ENCODE measurements at places on chromosomes 11 and 22. TPM values are rescaled to one million over a fixed set of nuclear protein-coding genes. Genes with fewer than 3 reads are reported as not detected.
A peak's percentile ranks its signal among the peaks of the same experiment; 100 is the strongest.

DNA sequence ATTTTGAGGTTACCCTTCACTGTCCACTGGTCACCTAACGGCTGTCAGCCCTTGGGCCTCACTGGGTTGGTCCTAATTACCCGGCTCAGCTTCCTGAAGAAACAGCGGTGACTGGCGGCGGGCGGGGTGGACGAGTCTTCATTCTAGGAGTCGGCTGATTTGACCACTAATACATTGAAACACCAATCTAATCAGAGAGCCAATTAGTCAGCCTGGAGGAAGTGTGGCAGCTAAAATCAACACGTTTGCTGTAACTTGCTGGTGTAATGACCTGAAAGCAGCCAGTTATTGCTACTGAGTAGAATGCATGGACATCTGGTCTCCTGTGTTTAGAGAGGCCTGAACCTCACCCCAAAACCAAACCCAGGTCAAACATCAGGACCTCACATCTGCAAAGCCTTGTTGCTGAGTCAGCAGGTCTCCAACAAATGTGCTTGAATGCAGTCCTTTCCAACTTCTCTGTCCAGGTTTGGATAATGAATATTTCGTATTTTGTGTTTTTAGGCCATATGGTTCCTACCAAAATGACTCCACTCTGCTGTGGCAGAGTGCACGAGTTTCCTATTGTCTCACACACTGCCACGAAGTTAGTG lies 496.4 kb downstream of the BRD1 start:
- H3K36me3 ChIP-seq: no peaks in the 10 kb centered on the region
- no peak overlapping the region for H3K27ac ChIP-seq
- H3K4me3 ChIP-seq: no peak overlapping the region

DNA sequence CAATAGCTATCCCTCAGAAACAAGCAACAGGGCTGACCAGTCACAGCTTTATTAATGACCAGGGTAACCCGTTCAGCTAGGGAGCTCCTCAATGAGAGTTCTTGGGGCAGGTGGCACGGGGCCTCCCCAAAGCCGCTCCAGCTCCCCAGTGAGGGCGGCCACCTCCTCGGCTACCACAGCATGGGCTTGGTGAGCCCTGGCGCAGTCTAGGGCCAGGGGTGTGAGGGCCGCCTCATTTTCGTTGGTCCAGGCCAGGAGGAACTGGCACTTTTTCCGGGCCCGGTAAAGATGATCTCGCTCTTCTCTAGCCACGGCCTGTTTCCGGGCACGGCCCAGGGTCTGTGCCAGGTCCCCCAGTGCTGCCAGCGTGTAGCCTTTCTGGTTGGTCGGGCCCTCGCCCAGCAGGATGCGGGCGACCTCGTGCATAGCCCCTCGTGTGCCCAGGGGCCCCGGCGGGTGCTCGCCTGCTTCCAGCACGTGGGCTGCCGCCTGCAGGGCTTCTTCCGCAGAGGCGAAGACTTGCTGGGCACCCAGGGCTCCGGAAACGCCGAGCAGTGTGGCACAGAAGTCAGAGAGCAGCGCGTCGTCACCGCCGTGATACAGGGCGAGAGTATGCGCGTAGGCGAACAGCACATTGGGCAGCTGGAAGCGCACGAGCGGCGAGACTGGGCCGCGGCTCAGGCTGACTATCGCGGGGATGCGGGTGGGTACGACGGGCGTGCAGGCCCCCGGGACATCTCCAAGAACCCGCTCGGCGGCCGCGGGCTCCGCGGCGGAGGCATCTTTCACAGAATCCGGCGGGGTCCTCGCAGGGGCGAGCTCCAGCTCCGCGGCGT lies 913 bp downstream of the ZNHIT2 start:
- peak overlapping the region; percentile 82 for H3K27ac ChIP-seq
- peak; percentile 73 for DNase-seq
- no peaks in the 10 kb centered on the region for H3K27me3 ChIP-seq
- H3K4me1 ChIP-seq: peaks cover 38% of the 10 kb centered on the region
- H3K36me3 ChIP-seq: peaks cover 15% of the 10 kb centered on the region

GRCh38 chr22:44700456-44700855 lies 1.5 kb upstream of the PRR5 start:
- H3K27me3 ChIP-seq: no peaks in the 10 kb centered on the region
- no peak for DNase-seq
- no peak overlapping the region for H3K4me3 ChIP-seq

- H3K4me1 ChIP-seq: no peaks in the 10 kb centered on the region
- H3K4me3 ChIP-seq: no peak overlapping the region
- no peak overlapping the region for H3K27ac ChIP-seq
- no peaks in the 10 kb centered on the region for H3K27me3 ChIP-seq
- no peaks in the 10 kb centered on the region for H3K36me3 ChIP-seq
- DNase-seq: no peak
Measured at GRCh38 chr22:26234296-26234695, 65.0 kb downstream of the SEZ6L start.

The EML3 gene
- total RNA-seq: 25.5 TPM

DNA sequence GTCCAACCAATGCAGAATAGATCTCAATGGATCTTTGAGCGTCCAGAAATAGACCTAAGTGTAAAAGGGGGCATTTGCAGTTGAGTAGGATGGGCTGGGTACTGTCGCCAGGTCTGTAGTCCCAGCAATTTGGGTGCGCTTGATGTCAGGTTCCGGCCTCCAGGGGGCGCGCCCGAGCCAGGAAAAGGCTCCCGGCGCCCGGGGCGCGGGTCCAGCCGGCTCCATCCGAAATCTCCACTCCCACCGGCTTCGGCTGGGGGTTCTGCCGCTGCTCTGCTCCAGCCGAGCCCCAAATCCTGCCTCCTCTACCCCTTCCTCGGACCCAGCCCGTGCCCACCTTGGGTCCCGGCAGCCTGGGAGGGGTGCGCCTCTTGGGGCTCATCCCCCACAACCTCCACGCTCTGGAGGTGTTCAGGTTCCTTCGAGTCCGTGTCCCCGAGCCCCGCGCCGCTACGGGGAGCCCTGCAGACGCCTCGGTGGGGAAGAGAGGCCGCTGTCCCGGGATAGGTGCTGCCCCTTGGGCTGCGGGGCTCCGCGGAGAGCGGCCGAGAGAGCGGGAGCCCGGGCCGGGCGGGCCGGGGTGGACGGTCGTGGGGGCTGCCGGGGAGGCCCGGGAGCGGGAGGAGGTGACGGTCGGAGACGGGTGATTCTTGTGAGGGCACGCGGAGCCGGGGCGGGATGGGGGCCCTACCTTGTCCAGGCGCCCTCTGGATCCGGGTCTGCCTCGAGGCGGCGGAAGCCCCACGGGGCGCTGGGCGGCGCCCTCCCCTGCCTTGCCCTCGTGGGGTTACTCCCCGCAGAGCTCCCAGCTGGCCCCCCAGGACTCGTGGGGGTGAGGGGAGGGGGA lies 13.0 kb upstream of the CYB5R3 start:
- H3K27ac ChIP-seq: no peak overlapping the region
- peak overlapping the region; percentile 62 for H3K4me3 ChIP-seq
- no peaks in the 10 kb centered on the region for H3K36me3 ChIP-seq
- H3K27me3 ChIP-seq: no peaks in the 10 kb centered on the region
- H3K4me1 ChIP-seq: no peaks in the 10 kb centered on the region

DNA sequence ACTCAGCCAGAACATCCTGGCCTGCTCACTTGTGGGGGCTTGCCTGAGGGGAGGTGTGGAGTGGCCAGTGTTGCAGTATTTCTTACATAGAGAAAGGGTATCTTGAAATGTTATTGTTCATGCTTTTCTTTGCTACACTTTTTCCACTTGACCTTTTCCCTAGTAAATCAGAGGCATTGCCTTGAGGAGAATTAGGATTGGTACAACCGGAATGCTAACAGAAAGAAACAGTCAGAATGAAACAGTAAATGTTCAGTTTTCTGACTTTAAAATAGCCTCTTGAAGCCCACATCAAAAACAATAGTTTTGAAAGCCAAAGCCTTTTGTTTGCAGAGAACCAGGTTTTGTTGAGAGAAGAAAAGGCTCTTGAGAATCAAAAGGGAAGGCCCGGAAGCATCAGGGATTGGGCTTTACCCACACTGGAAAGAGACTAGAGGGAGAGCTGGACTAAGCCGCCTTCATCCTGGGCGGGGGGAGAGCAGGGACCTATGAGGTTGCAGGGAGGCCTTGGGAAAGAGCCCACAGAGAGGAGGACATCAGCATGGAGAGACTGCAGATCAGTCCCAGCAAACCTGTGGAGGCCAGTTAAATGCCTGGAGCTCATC lies 12.4 kb downstream of the ADM start:
- no peak overlapping the region for H3K4me3 ChIP-seq
- no peak for DNase-seq
- no peaks in the 10 kb centered on the region for H3K36me3 ChIP-seq
- no peaks in the 10 kb centered on the region for H3K4me1 ChIP-seq

DNA sequence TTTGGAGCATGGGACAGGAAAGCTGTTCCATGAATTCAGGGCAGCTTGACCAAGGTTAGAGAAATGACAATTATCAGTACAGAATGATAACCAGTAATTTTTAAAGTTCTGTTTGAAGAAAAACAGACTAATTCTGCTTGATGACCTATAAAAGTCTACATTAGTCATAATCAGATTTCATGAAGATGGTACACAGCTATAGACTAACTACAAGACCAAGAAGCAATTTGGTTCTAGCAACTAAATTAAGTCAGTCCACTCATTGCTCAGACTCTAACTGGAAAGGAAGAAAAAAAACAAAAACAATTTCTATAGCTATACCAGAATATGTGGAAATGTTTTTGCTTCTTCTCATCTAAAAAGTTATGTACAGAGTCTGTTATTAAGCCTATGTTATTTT lies 24.9 kb downstream of the MRTFA start:
- no peaks in the 10 kb centered on the region for H3K36me3 ChIP-seq
- H3K27ac ChIP-seq: no peak overlapping the region
- DNase-seq: no peak
- H3K27me3 ChIP-seq: no peaks in the 10 kb centered on the region
- H3K4me3 ChIP-seq: no peak overlapping the region

The KCNE3 gene
- 0.31 TPM for total RNA-seq

GRCh38 chr11:43360361-43361032 lies 1.8 kb downstream of the TTC17 start:
- H3K4me1 ChIP-seq: peaks cover 14% of the 10 kb centered on the region
- DNase-seq: peak; percentile 5
- H3K27me3 ChIP-seq: no peaks in the 10 kb centered on the region
- H3K36me3 ChIP-seq: no peaks in the 10 kb centered on the region

DNA sequence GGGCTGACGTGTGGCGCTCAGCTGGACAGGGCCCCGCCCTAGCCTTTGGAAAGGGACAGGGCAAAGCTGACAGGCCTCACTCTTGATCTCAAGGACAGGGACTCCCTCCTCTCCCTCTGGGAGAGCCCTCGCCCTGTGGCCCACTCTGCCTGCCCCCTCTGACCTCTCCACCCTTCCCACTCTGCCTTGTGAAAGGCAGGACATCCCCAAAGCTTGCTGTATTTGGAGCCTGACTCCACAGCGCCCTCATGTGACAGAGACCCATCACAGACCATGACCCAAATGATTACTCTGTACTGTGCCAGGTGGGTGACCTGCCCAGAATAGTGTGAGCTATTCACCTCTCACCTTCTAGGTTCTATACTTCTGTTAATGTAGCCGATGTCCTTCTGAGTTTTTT lies 18.8 kb downstream of the P2RY2 start:
- no peak overlapping the region for H3K27ac ChIP-seq
- no peak overlapping the region for H3K4me3 ChIP-seq
- no peak for DNase-seq

- peaks cover 4% of the 10 kb centered on the region for H3K4me1 ChIP-seq
- H3K27ac ChIP-seq: no peak overlapping the region
- H3K27me3 ChIP-seq: no peaks in the 10 kb centered on the region
Measured at GRCh38 chr11:33747979-33748378, 11.8 kb upstream of the CD59 start.

DNA sequence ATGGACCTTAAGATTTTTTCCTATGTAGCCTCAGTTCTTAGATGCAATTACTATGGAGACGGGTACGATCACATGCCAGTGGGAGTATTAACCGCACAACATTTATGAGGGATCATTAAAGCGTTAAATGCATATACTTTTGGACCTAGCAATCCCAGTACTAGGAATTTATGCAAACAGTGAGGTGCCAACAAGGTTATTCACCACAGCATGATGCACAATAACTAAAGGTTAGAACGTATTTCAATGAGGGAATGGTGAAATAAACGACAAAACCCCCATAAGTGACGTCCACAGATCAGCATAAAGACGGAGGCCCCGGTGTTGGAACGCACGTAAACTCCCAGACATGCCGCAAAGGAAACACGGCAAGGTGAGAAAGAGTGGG lies 539 bp downstream of the SIRT3 start:
- no peaks in the 10 kb centered on the region for H3K27me3 ChIP-seq
- no peak for DNase-seq
- H3K27ac ChIP-seq: peak overlapping the region; percentile 57
- no peaks in the 10 kb centered on the region for H3K36me3 ChIP-seq

The THAP7 gene
- total RNA-seq: 12.2 TPM

The ELF5 gene
- not detected for total RNA-seq

- H3K4me3 ChIP-seq: peak overlapping the region; percentile 58
- H3K27ac ChIP-seq: no peak overlapping the region
- H3K27me3 ChIP-seq: no peaks in the 10 kb centered on the region
- DNase-seq: no peak
- no peaks in the 10 kb centered on the region for H3K36me3 ChIP-seq
- peaks cover 38% of the 10 kb centered on the region for H3K4me1 ChIP-seq
Measured at GRCh38 chr22:37802310-37803194, 5.2 kb upstream of the GCAT start.

Data from astrocyte (in vitro differentiated cells and primary cell).